ENCODE measurements at places on chromosomes 3 and 15.

DNA sequence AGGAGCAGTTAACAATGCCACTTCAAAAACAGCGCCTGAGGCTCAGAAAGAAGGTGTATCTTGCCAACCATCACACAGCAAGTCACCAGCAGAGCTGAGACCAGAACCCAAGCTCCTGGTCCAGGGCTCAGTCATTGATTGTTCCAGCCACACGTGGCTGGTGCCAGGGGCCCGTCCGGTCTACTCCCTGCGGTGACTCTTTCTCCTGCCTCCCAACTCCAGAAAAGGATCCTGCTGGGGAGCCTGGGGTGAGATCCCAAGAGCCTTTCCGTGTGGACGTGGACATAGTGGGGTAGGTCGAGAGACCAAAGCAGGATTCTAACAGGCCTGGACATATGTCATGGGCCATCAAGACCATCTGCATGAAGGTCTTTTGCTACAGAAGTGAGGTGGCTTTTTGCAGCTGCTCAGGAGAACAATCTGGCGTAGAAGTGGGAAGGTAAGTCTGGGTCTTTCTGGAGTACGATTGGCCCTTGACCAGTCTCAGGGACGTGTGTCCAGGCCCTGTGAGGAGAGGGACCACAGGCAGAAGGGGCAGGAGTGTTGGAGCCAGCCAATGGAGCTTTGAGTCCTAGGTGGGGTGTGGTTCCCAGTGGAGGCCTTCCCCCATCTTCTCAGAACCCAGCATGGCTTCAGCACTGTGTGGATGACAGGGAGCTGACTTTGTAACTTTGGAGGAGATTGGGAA lies 105.4 kb downstream of the HMG20A start:
- DNase-seq: no peak

- no peak for DNase-seq
Observed at GRCh38 chr3:23837691-23838090, 31.9 kb downstream of the UBE2E1 start.

- no peak for DNase-seq
Observed at GRCh38 chr3:42710323-42711021, 7.9 kb upstream of the HHATL start.

DNA sequence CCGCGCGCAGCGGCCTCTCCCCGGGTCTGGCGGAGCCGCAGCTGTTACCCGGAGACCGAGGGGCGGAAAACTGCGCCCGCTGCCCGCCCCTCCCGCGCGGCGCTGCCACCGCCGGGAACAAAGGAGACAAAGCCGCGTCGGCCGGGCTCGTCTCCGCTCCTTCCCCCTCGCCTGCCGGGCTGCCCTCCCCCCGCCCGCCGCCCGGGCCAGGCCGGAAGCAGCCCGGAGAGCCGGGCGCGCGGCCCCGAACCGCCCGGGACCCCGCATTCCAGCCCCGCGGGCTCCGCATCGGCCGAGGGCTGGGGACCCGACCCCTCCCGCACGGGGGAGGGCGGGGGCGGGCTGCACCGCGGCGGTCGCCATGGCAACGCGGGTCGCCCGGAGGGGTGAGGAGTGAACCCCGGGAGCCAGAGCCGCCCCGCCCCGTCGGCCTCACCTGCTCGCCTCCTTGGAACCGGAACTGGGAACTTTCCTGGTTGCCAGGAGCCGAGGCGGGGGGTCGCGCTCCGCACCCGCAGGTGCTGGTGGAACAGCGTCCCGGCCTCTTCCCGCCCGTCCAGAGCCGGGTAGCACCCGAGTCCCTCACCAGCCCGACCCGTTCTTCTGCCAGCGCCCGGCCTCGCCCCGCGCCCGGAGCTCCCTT lies 448 bp downstream of the PLXNB1 start:
- peak; percentile 19 for DNase-seq

- no peak for DNase-seq
Observed at GRCh38 chr3:196419386-196419785, 12.8 kb downstream of the UBXN7 start.

- DNase-seq: no peak
Observed at GRCh38 chr3:197692641-197693040, 44.1 kb downstream of the RUBCN start.

GRCh38 chr15:90949979-90950675 lies 4.6 kb upstream of the RCCD1 start:
- DNase-seq: no peak

- no peak for DNase-seq
Observed at GRCh38 chr3:34998902-34999301, 640.4 kb upstream of the ARPP21 start.

GRCh38 chr3:62371720-62372591 lies 1.4 kb downstream of the FEZF2 start:
- DNase-seq: no peak

- DNase-seq: no peak
Observed at GRCh38 chr3:85838921-85839320, 880.1 kb downstream of the CADM2 start.

GRCh38 chr3:46706771-46707582 lies 5.8 kb downstream of the TMIE start:
- no peak for DNase-seq

- DNase-seq: no peak
Observed at GRCh38 chr3:30169487-30169886, 436.9 kb upstream of the TGFBR2 start.

- no peak for DNase-seq
Observed at GRCh38 chr3:64940596-64941348, 253.0 kb upstream of the ADAMTS9 start.

DNA sequence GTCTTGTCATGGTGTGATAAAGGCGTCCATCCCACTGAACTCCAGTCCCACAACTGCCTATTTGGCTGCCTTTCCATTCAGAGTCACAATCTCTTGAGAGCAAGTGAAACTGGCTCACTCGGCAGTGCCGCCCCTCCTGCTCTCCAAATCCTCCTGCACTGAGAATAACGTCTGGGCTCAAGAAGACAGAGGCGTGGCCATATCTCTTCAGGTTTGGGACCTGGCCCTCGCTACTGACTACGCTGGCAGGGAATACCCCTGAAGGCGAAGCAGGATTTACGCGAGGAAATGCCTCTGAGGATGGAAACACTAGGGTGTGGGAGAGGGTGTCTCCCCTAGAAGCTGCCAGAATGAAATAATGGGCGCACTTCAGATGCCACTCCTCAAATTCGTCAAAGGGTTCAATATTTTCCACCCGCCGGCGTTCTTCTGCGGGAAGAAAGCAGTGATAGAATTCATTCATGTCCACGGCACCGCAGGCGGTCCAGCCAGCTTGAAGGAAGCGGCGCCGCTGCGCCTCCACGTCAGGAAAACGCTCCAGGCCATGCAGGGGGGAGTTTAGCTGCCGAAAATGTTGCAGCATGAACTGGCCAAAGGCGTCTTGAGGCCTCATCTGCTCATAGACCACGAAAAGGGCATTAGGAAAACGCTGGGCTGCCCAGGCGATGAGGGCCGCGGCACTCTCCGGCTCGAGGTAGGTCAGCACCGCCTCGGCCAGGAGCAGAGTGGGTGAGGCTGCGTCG lies 985 bp downstream of the LCMT2 start:
- peak; percentile 61 for DNase-seq

GRCh38 chr3:193496658-193497057 lies 58.0 kb downstream of the ATP13A4 start:
- DNase-seq: no peak

- peak; percentile 36 for DNase-seq
Observed at GRCh38 chr3:81339040-81339845, 422.2 kb downstream of the GBE1 start.

DNA sequence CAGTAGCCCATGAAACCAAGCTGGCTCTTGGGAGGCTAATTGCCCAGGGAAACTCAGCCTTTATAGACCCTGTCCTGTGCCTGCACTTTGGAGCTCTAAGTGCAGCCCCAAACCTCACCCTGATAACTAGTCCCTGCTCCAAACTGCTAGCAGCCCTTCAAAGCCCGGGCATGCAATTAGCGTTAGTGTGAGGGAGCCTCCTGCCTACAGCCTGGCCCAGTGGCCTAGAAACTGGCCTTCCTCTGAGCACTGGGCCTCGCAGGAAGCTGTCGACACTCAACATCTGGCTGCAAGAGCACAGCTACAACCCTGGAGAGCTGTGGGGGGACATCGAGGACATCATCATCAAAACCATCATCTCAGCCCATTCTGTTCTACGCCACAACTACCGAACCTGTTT lies 7.7 kb upstream of the NGRN start:
- DNase-seq: no peak

- peak; percentile 30 for DNase-seq
Observed at GRCh38 chr15:43939070-43939469, 112.3 kb downstream of the WDR76 start.

- no peak for DNase-seq
Observed at GRCh38 chr3:187223799-187224198, 26.5 kb downstream of the RTP1 start.

DNA sequence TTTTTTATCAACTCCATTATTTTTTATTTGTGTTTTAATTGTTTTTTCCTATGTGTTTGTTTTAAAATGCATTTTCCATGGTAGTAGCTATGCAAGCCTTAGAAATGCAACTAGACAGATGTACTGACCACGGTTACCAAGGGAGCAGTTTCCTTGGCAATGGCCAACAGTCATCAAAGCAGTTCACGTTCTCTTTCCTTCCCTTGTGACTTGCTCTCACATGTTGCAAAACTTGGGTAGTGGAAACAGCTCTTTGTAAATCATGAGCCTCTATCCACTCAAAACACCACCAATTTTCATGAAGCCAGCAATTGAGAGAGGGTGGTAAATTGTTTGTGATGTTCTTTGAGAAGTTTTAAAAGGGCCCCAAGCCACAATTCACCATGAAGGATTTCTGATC lies 499.4 kb upstream of the MDFIC2 start:
- no peak for DNase-seq

- DNase-seq: no peak
Observed at GRCh38 chr3:17755836-17756235, 13.4 kb upstream of the TBC1D5 start.

DNA sequence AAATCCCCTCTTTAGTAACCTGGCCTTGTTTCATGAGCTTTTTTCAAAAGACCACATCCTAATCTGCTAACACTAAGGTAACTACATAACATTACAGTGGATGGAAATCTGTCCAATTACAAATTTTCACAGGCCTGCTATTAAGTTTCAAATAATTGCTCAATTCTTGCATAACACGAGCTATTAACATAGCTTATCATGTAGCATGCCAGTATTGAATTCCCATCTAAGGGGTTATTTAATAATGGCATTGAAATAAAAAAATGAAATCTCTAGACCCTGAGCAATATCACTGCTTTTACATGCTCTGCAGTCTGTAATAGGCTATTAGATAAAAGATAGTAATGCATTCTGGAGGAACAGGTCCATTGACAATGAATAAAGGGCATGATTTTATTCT lies 748.3 kb upstream of the NECTIN3 start:
- DNase-seq: no peak

DNA sequence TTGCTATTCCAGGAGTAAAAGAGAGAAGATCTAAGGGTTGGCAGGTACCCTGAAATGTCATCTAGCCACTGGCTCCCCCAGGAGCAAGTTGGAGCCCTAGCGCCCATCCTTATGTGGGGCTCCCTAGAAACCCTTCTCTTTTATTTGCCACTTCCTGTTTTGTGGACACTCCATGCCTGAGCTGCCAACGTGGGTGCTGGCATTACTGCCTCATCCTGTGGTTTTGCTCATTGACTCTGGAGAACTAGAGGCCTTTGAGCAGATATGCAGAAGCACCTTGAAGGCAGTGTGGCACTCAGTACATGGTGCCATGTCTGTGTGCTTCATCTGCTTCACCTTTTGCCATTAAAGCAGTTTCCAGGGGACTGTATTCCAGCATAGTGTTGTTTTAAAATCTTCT lies 8.1 kb downstream of the EDEM1 start:
- peak; percentile 63 for DNase-seq

- DNase-seq: no peak
Observed at GRCh38 chr3:116591236-116591635, 118.3 kb upstream of the TUSC7 start.

DNA sequence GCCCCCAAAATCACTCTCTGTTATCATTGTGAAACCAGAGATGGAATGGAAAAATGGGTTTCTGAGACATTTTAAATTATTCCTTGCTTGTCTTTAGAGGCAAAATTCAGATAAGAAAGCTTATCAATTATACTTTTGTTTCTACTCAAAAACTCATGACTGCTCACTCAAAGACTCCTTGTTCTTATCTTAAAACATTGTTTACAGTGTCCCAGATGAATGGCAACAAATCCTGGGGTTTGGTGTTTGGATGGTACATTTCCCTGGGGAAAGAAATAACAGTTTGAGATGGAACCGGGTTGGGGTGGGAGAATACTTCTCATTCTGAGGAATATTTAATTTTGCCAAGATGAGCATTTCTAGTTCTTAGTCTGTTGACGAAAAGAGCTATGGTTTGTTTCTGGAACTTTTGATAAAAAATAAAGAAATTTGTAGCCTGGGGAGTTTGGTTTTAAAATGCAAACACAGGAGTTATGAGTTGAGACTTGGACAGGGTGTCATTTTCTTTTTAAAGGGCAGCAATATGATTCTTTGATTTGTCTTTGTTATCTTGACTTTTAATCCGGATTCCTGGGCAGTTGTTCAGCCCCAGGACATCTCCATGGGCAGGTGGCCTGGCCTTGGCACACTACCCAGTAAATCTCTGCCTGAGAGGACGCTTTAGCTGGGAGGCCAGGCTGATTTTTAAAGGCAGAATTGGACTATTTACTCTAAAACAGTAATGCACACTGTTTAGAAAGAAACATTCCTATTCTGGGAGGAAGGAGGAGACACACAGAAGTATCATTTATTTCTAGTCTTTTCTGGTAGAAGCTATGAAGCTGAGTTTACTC lies 32.4 kb downstream of the BTD start:
- no peak for DNase-seq

DNA sequence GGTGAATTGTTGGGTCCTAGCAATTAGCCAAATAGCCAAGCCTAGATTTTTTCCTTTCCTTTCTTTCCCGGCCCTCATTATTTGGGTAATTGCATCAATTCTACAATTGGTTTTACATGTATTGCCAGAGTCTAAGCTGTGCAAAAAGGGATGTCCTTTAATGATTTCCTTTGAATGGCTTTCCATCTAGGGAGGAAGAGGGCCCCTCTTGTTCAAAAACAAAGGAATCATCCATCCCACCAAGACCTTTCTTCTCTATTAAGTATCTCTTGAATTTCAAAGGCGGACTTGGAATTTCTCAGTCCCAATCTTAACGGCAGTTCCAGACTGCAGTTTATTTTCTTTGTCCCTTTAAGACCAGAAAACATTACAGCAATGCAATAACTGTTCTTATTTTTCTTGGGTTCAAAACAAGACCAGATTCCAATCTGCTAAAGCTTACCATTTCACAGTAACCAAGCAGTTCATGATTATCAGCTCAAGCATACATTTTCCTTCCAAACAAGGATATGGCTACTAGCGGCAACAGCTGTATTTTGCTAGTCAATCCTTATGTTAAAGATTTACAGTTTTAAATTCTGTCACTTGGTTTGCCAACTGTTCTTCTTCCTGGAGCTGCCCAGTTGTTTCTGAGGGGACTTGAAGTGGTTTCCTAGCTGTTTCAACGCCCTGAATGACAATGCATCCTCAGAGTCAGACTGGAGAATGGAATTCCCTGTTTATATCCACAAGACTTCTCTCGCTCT lies 91.4 kb upstream of the LRIG1 start:
- no peak for DNase-seq

- DNase-seq: no peak
Observed at GRCh38 chr3:123449102-123449996, 459 bp upstream of the ADCY5 start.

- DNase-seq: no peak
Observed at GRCh38 chr3:197027151-197027895, 2.3 kb downstream of the MELTF start.

Data from OCI-M1 (cell line).